ENCODE measurements at places on chromosomes 11 and 22.

DNA sequence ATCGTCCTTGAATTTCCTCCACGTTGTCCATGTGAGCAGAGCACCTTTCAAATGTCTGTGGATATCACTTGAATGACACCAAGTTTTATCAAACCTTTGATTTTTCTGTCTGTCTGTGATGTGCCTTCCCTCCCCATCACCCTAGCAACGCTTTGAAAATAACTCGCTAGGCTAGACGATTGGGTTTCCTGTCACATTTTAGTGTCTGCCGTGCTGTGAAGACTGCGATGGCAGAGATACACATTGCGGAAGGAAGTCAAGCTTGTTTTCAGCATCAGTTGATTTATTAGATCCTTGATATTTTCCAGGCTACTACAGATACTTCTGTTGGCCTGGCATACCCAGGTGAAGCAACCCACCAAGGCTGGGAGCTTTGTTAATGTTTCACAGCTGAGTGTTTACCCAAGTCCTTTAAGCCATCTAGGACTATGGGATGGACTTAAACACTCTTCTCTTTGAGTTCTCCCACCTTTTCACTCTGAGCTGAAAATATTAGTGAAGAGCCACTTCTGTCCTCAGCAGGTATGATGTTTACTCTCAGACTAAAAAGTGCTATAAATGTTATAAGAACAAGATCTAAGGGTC, 93.6 kb upstream of the CD44 start:
- peak; percentile 33 for DNase-seq

- DNase-seq: no peak
Measured at GRCh38 chr11:34313099-34313517, 44.7 kb downstream of the ABTB2 start.

- no peak for DNase-seq
Measured at GRCh38 chr11:45544826-45545225, 120.6 kb downstream of the CHST1 start.

GRCh38 chr11:61744609-61745156, 7.8 kb upstream of the MYRF start:
- DNase-seq: no peak

GRCh38 chr11:57648801-57649735, 644 bp downstream of the YPEL4 start:
- no peak for DNase-seq

DNA sequence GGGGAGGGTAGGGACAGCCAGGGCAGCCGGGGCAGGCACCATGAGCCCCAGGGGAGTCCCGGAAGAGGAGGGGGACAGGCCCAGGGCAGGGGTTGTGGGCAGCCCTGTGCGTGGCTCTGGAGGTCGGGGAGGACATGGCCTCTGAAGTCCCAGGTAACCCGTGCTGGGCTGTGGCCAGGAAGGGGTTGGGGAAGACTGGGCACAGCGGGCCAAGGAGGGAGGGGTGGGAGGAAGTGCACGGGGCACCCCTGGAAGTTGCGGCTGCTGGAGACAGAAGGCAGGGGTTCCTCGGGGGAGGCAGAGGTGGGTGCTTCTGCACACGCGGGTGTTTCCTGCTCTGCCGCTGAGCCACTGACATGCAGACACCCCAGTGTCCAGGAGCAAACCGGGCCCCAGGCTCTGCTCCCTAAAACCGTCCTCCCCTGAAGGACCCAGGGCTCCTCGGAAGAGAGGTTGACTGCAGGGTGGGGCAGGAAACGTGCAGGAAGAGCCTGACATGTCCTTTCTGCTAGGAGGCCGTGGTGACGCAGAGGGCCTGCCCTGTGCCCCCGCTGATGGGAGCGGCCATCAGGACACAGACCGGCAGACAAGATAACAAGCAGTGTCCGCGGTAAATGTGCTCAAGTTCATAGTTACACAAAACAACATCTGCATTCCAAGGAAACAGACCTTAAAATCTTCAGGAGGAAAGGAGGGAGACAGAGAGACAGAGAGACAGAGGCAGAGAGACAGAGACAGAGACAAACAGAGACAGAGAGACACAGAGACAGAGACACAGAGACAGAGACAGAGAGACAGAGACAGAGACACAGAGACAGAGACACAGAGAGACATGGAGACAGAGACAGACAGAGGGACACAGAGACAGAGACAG, 5.7 kb downstream of the TNNI2 start:
- no peak for DNase-seq

- DNase-seq: no peak
Measured at GRCh38 chr11:120056301-120057027, 81.4 kb downstream of the TRIM29 start.

- DNase-seq: no peak
Measured at GRCh38 chr11:14423633-14424032, 64.7 kb upstream of the RRAS2 start.

GRCh38 chr11:119422809-119423508, at the start of gene THY1:
Gene THY1, minus strand, starts transcription at chr11:119423172. Its CDS starts 2,267 bp downstream, at chr11:119420905.
- DNase-seq: no peak

GRCh38 chr22:30694171-30694639, 469 bp upstream of the OSBP2 start:
- DNase-seq: peak; percentile 42

DNA sequence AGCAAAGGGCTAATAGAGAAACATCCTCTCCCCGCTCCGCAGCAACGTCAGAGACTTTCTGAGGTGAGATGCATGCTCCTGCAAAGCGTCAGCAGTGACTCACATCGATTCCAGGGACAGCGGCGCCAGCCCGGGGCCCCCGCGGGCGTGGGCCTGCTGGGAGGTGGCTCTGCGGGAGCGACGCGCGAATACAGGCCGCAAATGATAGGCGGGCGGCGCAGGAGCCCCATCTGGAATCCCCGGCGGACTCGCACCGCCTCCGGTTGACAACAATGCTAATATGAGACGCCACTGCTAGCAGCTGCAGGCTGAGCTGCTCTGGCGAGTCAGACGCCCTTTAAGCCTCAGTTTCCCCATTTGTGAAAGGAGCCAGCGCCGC, 557 bp downstream of the RANGAP1 start:
- peak; percentile 62 for DNase-seq

DNA sequence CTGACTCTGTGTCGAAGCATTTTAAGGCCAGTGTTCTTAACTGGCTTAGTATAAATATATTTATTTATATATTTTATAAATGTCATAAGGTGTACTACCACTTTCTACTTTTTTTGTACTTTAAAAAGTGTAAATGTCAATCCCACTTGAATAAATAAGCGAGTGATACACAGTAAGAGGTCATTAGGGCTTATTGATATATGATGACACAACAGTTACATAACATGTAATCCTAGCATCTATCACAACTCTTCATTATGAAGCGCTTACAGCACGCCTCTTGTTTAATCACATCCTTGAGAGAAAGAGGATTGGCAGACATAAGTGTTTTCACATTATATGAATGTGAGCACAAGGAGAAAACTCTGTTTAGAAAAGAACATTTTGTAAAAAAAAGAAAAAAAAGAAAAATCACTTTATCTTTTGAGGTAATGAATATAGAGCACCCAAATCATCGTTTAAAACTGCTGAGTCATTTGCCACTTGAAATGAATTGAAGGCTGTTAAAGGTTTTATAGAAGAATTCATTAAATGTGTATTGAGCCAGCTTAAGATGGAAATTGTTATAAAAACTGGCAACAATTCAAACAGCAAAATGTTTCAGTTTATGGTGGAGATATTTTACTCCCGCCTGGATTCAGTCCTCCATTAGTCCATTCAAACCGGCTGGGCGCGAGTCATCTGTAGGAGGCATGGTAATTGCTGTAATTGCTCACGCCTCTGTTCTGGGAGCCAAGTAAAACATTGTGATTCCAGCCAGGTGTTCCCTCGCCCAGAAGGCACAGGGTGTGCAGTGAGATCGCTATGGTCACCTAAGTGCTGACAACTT, 627.3 kb upstream of the KIRREL3 start:
- no peak for DNase-seq

- no peak for DNase-seq
Measured at GRCh38 chr11:11733246-11733747, 108.5 kb upstream of the USP47 start.

DNA sequence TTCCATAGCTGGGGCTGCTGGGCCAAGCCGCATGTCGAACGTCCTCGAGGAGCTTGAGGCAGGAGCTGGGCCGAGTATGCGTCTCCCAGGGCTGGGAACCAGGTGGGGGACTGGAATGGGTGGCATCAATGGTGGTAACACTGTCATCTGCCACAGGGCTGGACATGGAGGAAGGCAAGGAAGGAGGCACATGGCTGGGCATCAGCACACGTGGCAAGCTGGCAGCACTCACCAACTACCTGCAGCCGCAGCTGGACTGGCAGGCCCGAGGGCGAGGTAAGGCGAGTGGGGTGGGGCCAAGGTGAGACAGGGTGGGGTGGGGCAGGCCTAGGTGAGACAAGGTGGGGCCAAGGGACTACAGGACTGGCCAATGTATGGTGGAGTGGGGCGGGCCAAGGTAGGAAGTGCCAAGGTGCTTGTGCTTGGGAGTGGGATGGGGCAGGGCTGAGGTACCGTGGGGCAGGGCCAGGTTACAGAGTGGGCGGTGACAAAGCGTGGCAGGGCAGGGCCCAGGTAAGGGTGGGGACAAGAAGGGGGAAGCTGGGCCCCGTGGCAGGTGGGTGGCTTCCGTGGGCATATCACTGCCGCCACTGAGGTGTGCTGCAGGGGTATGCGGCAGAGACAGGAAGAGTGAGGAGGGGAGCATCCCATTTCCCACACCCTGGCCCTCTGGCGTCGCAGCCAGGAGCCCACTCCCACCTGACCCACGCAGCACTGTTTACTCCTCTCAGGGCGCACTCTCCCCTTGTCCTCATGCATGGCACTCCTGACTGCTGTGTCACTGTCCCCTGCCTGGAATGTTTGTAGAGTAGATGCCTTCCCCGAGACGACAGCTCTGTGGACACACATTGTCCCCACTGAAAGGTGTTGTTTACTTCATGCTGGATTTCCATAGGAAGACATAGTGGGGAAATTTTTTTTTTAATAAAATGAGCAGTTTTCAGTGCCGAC, 27.5 kb upstream of the DGCR8 start:
- DNase-seq: no peak

DNA sequence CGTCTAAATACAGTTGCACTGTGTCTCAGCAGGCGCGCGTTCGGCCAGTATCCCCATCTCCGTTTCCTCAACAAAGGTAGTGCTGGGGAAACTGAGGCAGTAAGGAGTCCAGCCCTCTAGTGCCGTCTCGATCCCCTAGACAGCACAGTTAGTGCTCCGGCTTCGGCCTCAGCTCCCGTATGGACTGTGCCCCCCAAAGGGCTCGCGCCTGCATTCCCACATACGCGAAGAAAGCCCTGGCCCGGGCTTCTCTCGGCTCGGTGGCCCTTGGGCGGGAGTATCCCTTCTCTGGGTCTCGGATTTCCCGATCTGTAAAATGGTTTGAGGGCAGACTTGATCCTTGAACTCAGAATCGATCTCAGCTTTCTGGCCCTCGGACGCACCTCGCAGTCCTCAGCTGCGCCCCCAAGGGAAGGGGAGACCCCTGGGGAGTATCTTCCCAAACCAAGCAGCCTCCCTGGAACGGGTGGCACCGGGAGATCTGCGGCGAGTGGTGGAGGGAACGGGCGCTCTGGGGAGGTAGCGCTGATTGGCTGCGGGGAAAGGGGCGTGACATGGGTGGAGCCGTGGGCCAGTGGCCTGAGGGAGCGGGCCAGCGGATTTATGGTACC, 759 bp upstream of the PEX16 start:
- no peak for DNase-seq

DNA sequence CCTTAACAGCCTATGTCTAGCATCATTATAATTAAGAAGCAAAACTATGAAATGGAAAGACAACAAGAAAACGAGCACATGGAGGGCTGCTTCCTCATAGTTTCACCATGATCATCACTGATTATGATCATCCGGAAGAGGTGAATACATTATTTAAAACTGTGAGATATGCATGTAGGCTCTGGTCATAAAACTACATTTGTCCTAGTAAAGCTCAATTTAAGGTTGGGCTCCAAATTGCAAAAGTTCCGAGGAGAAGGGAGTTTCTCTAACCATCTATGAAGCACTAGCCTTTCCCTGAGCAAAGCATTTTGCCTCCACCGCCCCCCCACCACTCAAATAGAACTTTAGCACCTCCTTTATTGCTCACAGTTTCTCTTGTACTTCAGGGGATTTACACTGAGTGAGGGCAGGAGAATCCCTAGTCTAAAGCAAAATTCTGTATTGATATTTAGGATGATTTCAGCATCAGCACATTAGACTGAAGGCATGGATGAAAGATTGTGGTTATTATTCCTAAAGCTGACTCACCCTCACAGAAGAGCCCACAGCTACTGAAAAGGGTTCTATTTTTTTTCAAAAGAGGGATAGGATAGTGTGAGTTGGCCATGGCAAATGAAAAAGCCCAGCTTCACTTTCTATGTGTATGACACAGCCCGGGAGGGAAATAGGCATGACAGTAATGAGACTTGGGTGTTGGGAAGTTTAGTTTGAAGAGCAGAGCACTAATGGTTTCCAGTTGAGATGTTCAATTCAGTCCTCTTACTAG, 203.4 kb downstream of the CADM1 start:
- no peak for DNase-seq

GRCh38 chr11:125404811-125405790, 91.0 kb downstream of the FEZ1 start:
- DNase-seq: peak; percentile 3

- DNase-seq: no peak
Measured at GRCh38 chr22:39718206-39718605, 147.7 kb downstream of the CACNA1I start.

DNA sequence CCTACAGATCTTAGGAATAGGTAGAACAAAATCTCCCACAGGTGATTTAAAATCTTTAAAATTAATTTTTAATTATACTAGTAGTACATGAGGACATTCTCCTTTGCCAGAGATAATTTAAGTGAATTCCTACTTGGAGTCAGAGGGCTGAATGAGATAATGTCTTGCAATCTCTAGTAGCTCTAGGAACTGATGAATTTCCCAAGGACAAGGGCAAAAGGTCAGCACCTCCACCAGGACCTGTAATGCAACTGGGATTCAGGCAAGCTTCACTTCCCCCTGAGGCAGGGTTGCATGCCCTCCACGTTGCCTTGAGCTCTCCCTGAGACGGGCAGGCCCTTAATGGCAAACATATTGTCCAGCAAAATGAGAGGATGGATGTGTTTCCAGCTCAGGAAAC, 330.3 kb upstream of the PITPNB start:
- no peak for DNase-seq

DNA sequence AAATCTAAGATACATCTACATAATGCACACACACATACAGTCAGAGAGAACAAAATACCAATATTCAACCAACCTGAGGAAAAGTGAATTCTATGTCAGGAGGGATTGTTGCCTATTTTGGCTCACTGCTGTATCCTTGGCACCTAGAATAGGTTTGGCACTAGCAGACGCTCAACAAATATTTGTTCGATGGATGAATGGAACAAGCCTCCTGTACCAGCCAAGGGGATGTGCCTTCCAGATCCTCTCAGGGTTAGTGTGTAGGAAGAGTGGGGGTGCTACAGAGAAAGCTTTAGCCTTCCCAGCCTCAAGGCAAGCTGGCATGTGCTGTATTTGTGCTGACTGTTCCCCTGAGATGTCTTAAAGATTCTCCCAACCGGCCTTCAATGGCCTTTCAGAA, 23.3 kb upstream of the POU2AF1 start:
- DNase-seq: no peak

DNA sequence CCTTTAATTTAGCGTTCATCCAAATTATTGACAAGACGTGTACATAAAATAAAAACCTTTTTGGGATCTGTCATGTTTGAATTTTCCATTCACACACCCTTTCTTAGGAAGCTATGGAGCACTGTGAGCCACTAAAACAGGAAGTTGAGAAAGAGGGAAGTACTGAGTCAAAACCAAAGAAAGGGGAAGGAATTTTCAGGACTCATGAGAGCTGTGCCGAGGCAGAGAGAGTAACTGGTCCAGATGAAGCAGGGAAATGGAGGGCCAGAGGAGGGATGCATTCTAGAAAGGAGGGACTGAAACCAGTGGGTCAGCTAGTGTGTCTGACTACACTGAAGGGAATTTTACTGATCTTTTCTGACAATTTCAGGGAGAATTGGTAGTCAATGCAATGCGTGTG, 24.9 kb downstream of the APLP2 start:
- DNase-seq: no peak

All from activated CD8-positive, alpha-beta memory T cell treated with anti-CD3 and anti-CD28 coated beads for 1 hour (primary cell).